Spinal cord (tissue), 10 donors: ENCODE measurements at places on chromosomes 7 and 10.
A peak's percentile ranks its signal among the peaks of the same experiment; 100 is the strongest.

- H3K4me1 ChIP-seq, result no peaks in the 10 kb centered on the region
- H3K36me3 ChIP-seq, result no peaks in the 10 kb centered on the region
- DNase-seq, result no peak
- H3K27ac ChIP-seq, result no peak overlapping the region
Measured at GRCh38 chr10:20920061-20920460, 22.9 kb upstream of the NEBL start.

DNA sequence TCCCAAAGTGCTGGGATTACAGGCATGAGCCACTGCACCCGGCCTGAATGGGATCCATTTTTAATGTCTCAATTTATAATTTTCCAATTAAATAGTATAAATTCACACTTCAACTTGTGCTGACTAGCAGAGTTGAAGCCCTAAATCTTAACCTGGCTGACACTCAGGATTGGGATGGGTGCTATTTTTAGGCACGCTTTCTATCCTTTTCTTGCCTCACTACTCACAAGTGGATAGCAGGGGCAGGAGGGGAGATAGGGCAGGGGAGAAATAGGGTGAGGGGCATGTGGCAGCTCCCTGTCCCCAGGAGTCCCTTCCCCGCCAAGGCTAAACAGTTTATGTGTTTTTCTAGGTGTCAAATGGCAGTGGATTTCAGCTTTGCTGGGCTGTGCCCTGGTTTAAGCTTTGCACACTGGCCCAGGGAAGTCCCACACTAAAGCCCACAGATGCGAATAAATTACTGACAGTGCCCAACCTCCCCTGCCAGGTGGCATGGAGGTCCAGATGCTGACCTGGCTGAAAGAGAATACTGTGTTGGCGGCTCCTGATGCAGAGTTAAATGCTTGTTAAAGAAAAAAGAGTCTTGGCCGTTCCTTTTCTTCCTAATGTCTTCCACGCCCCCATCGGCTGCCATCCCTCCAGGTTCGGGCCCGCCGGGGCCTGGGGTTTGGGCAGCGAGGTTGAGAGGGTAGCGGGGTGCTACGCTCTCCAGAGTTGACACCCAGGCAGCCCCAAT, 36.2 kb upstream of the EFCAB10 start:
- H3K4me1 ChIP-seq, result peaks cover 19% of the 10 kb centered on the region
- peaks cover 42% of the 10 kb centered on the region for H3K36me3 ChIP-seq
- H3K4me3 ChIP-seq, result no peak overlapping the region
- no peaks in the 10 kb centered on the region for H3K27me3 ChIP-seq
- no peak overlapping the region for H3K27ac ChIP-seq
- DNase-seq, result no peak

- DNase-seq, result no peak
- no peaks in the 10 kb centered on the region for H3K36me3 ChIP-seq
- no peak overlapping the region for H3K27ac ChIP-seq
- H3K4me3 ChIP-seq, result no peak overlapping the region
- H3K27me3 ChIP-seq, result peaks cover 6% of the 10 kb centered on the region
Measured at GRCh38 chr10:104903433-104903832, 262.3 kb downstream of the SORCS3 start.

DNA sequence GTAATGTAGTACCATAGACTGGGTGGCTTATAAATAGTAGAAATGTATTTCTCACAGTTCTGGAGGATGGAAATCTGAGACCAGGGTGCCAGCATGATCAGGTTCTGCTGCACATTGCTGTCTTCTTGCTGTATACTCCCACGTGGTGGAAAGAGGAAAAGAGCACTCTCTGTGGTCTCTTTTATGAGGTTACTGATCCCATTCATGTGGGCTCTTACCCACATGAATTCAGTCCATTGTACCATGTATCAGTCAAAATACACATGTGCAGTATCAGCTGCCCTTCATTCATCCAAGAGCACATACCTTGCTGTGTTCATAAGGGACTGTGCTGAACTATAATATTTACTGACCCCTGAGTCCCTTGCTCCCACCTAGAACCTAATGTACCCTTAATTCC, 17.1 kb downstream of the PNLIPRP2 start:
- no peak overlapping the region for H3K27ac ChIP-seq
- no peak for DNase-seq
- no peak overlapping the region for H3K4me3 ChIP-seq

- H3K27me3 ChIP-seq, result no peaks in the 10 kb centered on the region
- H3K27ac ChIP-seq, result no peak overlapping the region
- no peaks in the 10 kb centered on the region for H3K4me1 ChIP-seq
Measured at GRCh38 chr7:130831322-130831721, 97.3 kb upstream of the KLF14 start.

DNA sequence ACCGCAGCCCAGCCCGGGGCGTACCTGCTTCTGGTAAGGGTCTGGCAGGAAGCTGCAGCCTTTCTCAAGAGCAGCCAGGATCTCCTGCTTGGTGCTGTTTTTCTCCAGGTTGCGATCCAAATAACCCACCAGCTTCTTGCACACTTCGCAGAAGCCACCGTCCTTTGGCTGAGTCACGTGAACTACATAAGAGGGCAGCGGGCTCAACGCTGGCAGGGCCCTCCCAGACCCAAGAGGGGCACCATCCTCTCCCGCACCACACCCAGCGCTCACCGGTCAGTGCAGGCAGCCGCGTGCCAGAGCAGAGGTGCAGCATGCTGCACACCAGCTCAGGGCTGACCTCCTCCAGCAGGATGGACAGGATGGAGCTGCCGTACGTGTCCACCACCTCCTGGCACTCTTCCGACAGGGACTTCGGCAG, 31.6 kb downstream of the PSAP start:
- H3K27ac ChIP-seq, result no peak overlapping the region
- no peaks in the 10 kb centered on the region for H3K27me3 ChIP-seq
- peaks cover 18% of the 10 kb centered on the region for H3K4me1 ChIP-seq

- no peaks in the 10 kb centered on the region for H3K27me3 ChIP-seq
- H3K36me3 ChIP-seq, result peaks cover 22% of the 10 kb centered on the region
- no peaks in the 10 kb centered on the region for H3K4me1 ChIP-seq
- H3K4me3 ChIP-seq, result no peak overlapping the region
- H3K27ac ChIP-seq, result no peak overlapping the region
Measured at GRCh38 chr10:70085975-70086613, 33.4 kb downstream of the MACROH2A2 start.

DNA sequence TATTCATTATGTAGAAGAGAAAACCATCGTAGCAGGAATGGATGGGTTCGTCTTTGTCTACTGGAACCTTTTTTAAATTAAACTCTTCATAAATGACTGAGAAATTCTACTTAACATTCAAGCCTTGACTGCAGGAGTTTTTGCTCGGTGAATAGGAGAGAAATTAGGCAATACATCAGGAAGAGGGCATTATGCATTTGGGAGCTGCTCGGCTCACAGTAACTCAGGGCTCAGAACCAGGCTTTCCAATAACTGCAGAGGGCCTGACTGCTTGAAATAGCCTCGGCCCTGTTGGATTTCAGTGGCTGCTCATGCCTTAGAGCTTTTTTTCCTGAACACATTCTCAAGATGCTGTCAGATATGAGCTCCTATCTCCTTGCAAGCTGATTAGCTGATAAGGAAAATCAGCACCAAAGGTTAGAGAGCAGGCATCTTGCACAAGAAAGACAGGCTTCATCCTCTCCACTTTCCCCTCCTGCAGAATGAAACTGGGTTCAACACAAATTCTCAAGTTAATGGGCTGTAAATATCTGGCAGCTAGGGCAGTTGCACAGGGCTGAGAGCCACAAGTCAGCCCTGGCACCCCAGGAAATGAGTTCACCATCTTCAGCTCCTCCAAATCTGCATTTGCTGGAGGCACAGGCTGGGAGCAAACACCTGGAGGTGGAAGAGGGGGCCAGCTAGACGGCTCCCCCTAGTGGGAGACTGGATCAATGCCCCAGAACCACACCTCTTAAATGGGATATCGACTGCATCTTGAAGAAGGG, 24.3 kb downstream of the TECTB start:
- DNase-seq, result peak; percentile 71
- H3K27ac ChIP-seq, result peak overlapping the region; percentile 45
- no peak overlapping the region for H3K4me3 ChIP-seq
- H3K36me3 ChIP-seq, result no peaks in the 10 kb centered on the region

DNA sequence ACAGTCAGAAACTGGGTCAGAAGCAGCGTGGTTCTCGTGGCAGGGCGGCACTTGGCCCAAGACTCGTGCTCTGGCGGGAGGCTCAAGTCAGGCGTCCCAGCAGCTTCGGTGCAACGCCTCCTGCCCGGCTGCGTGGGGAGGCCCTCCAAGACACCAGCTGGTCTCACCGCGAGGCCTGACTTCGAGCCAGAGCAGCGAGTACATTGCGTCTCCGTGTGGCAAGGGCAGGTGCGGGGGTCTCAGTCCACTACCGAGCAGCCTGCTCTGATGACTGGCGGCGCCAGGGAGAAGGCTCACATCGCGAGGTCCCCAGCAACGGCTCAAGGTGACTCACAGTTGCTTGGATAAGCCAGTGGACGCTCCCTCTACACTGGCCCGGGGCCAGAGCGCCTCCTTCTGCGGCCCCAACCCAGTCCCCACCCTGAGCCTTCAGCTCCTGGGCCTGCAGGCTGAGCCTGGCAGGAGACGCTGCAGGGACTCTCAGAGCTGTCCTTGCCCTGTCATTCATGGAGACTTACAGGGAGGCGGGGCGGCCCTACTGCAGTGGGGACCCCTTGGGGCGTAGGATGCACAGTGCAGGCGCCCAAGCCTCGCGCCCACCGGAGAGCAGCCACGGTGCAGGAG, 41.9 kb upstream of the PRKAR1B start:
- no peak for DNase-seq
- H3K27me3 ChIP-seq, result no peaks in the 10 kb centered on the region
- peak overlapping the region; percentile 81 for H3K27ac ChIP-seq
- peaks cover 25% of the 10 kb centered on the region for H3K4me1 ChIP-seq
- H3K4me3 ChIP-seq, result peak overlapping the region; percentile 12

DNA sequence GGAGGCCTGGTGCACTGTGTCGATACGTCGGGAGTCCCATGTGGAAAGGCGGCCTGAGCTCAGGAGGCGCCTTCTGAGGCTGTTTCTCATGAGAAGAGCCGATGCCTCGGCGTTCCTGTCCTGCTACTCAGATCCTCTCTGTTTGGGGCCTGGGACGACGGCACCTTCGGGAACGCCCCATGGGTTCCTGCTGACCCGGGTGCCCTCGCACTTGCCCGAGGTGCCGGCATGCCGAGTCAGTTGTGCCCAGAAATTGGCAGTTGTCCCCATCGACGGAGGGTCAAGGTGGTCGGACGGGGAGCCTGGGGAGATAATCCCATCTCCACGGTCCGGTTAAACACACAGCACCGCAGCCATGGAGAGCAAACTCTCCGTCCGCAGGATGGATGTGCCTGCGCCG, 33.0 kb downstream of the NKX6-2 start:
- H3K36me3 ChIP-seq, result peaks cover 93% of the 10 kb centered on the region
- no peaks in the 10 kb centered on the region for H3K27me3 ChIP-seq
- no peak overlapping the region for H3K4me3 ChIP-seq
- peaks cover 11% of the 10 kb centered on the region for H3K4me1 ChIP-seq
- no peak overlapping the region for H3K27ac ChIP-seq

- DNase-seq, result no peak
- no peaks in the 10 kb centered on the region for H3K36me3 ChIP-seq
- H3K4me3 ChIP-seq, result no peak overlapping the region
- no peak overlapping the region for H3K27ac ChIP-seq
Measured at GRCh38 chr10:5198386-5198785, 1.7 kb downstream of the AKR1C4 start.

GRCh38 chr10:47296156-47296894, 3.7 kb upstream of the GDF10 start:
- no peak for DNase-seq
- no peaks in the 10 kb centered on the region for H3K36me3 ChIP-seq
- H3K4me1 ChIP-seq, result peaks cover 31% of the 10 kb centered on the region
- H3K27ac ChIP-seq, result peak overlapping the region; percentile 15

GRCh38 chr7:81688622-81689411, 81.0 kb downstream of the HGF start:
- no peaks in the 10 kb centered on the region for H3K27me3 ChIP-seq
- no peaks in the 10 kb centered on the region for H3K4me1 ChIP-seq
- no peaks in the 10 kb centered on the region for H3K36me3 ChIP-seq
- H3K27ac ChIP-seq, result no peak overlapping the region

- H3K27me3 ChIP-seq, result no peaks in the 10 kb centered on the region
- H3K36me3 ChIP-seq, result peaks cover 8% of the 10 kb centered on the region
- H3K4me3 ChIP-seq, result no peak overlapping the region
- H3K4me1 ChIP-seq, result no peaks in the 10 kb centered on the region
Measured at GRCh38 chr10:94462130-94462529, 59.8 kb downstream of the TBC1D12 start.

- no peak for DNase-seq
- no peaks in the 10 kb centered on the region for H3K27me3 ChIP-seq
- no peaks in the 10 kb centered on the region for H3K36me3 ChIP-seq
Measured at GRCh38 chr7:25716421-25716820, 435.6 kb upstream of the NFE2L3 start.

- H3K27me3 ChIP-seq, result no peaks in the 10 kb centered on the region
- peaks cover 6% of the 10 kb centered on the region for H3K4me1 ChIP-seq
- peaks cover 69% of the 10 kb centered on the region for H3K36me3 ChIP-seq
- no peak overlapping the region for H3K27ac ChIP-seq
Measured at GRCh38 chr10:77978360-77978759, 51.0 kb downstream of the POLR3A start.

GRCh38 chr7:98616381-98617050, 569 bp upstream of the NPTX2 start:
- H3K27ac ChIP-seq, result no peak overlapping the region
- H3K4me1 ChIP-seq, result peaks cover 32% of the 10 kb centered on the region
- H3K36me3 ChIP-seq, result peaks cover 6% of the 10 kb centered on the region
- peaks cover 38% of the 10 kb centered on the region for H3K27me3 ChIP-seq
- H3K4me3 ChIP-seq, result no peak overlapping the region
